Activated T-helper 2 cell treated with anti-CD3 and anti-CD28 coated beads, Interferon-gamma antibody, Interleukin-2, Interleukin-4, amounts not matched to agents 10 μg/mL and 5 μg/mL and 100 μg/mL, durations not matched to agents 14 hours and 24 hours and 36 hours (primary cell): ENCODE measurements at places on chromosomes 4 and X.

DNA sequence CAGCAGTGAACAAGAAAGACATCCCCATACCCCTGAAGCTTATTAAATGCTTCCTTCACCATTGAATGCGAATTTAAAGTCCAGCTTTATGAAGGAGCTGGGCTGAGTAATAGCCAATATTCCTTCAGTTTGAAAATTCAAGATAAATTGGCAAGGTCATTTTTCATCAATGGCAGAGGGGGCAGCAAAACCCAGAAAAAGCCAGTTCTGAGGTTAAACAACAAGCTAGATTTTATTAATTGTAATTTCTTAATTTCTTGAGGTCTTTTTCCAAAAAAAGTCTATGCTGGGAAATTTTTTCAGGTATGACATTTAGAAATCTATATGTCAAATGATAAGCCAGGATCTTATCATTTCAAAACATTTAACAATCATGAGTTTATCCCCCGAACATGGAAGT is 808.9 kb downstream of the RPA4 start:
- no peak for DNase-seq

DNA sequence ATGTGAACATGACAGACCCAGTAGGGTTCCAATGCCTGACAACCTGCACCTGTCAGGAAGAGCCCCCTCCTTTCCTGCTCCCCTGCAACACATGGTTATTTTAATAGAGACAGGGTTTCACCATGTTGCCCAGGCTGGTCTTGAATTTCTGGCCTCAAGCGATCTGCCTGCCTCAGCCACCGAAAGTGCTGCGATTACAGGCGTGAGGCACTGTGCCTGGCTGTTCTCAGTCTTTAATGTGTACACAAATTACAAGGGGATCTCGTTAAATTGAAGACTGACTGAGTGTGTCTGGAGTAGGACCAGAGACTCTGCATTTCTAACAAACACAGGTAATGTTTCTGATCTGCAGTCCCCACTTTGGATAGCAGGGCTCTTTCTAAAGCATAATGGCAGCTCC is 55.4 kb downstream of the NPNT start:
- DNase-seq, result no peak

DNA sequence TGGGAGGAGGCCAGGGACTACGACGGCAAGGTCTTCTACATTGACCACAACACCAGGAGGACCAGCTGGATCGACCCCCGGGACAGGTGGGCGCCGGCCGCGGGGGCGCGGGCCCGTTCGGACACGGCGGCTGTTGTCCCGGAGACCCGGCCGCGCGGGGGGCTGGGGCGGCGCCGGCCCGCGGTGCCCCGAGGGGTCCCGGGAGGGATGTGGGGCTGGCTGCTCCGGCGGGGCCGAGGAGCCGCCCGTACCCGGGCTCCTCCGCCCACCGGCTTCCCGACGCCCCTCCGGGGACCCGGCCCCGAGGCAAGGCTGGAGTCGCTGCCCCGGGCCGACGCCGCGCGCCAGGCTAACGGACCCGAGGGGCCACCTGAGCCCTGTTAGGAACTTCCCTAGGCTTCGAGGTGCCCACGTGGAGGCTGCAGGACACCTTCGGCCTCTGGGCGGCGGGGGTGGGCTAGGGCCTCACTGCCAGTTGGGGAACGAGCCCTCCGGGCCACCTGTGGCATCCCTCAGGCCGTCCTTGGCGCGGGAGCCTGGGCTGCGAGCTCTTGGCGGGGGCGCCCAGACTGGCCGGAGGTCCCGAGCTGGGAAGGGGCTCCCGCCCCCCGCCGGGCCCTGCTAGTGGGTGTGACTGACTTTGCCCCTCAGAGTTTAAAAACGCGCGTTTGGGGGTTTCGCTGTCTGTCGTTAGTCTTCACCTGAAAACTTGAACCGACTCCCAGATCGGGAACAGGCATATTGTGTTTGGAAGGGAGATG is 660 bp downstream of the WWC2 start:
- no peak for DNase-seq

DNA sequence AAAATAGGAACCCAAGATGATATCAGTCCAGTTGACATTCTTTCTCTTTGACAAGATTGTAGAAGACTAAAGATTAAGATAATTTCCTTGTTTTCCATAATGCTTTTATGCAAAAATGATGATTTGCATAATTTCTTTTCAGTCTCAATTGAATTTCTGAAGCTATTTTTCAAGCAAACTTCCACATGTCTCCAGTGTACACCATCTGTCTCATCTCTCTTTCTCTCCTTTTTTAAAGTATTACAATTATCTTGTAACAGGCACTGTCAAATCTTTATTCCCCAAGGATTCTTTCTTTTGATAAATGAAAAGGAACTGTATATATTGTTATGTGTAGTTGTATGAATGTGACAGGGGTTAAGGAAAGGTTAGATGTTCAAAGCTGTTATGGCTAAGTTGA is 7.9 kb upstream of the SH3RF1 start:
- no peak for DNase-seq

- no peak for DNase-seq
Measured at GRCh38 chr4:3372933-3373465, 68.8 kb upstream of the HGFAC start.

DNA sequence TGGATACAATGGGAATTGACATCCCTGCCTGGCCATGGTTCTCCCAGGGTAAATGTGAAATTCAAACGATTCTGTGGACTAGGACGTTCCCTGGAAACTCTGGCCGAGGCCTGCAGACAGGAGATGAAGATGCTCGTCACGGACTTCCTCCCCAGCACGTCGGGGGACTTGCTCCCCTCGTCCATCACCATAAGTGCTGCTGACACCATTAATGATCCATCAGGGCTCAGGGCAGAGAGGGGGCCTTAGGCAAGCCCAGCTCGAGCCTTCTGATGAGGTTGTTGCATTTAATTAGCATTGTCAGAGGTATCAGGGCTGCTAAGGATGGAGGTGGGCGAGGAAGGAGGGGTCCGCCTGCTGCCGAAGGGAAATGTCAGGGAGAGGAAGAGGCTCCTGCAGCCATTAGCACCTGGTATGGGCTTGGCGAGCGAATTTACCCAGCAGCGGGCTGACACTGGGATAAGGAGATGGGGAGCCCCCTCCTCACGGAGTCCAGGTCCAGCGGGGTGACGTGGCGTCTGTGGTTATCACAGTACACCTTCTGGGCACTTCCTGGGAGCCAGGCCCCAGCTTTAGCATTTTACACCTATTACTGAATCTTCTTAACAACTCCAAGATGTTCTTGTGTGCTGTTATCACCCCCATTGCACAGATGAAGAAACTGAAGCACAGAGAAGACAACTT is 83.1 kb downstream of the PPP2R2C start:
- DNase-seq, result no peak

DNA sequence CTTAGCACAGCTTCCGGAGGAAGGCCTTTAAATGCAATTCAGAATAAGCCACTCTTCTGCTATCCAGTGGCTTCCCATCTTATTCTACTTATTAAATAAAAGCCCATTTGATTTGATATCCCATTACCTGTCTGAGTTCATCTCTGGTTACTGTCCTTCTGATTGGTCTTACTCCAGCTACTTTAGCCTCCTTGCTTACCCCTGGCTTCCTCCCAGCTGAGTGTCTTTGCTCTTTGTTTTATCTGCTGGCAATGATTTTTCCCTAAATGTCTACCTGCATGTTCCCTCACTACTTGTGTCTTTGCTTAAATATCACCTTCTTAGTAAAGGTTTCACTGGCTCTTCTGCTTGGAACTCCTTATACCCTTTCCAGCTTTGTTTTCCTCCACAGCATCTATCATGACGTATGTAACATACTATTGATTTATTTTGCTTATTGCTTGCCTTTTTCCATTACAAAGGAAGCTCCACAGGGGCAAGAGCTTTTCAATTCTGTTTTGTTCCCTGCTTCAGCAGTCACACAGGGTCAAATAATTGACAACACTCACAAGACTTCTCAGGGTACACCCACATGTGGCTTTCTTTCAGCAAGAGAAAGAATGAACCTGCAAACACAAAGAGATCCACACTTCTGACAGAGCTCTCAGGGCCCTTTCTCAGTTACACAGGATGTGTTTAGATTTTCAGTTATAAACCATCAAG is 63.8 kb downstream of the TBC1D19 start:
- no peak for DNase-seq

DNA sequence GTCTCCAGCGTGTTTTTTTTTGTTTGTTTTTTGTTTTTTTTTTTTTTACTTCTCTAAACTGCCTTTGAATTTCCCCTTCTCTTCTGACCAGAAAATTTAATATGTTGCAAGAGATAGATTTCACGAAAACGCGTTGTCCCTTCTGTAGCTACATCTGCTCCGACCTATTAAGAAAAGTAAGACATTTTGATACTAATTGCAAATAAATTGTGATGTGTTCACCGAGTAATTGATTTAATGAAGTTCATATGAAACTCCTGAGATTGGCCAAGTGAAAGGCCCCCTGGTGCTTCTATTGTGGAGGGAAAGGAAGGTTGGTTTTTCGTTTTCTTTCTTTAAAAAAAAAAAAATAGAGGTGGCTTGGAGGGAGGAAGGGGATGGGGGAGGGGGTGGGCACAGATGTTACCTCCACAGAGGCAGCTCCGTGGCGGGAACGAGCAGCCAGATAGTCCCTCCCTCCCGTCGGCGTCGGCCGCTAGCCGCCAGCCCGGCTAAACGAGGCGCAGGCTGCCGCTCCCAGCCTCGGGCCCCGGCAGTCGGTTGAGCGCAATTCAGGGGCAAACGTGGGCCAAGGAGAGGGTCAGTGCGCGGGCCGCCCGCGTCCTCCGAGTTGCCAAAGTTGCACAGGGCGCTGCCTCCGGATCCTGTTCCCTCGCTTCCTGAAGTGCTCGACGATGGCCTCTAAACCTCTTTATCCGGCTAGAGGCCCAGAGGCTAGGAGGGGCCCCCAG is 139.1 kb upstream of the ZIC3 start:
- no peak for DNase-seq

DNA sequence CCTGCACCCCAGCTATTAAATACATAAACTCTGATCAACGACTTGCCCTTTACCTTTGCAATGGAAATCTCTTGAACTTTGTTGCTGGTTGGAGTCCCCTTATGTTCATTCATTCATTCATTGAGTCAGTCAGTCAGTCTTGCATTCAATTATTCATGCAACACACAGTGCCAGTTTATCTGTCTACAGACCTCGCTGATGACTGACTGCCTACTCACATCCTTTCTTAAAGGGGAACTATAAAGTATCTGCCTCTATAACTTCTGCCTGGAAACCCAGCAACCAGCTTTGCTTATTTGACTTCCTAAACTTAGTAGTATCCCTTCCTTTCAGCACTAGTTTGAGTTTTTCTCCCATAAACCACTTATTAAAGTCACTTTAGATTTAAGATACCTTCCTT is 620.8 kb upstream of the ADGRL3 start:
- DNase-seq, result no peak

DNA sequence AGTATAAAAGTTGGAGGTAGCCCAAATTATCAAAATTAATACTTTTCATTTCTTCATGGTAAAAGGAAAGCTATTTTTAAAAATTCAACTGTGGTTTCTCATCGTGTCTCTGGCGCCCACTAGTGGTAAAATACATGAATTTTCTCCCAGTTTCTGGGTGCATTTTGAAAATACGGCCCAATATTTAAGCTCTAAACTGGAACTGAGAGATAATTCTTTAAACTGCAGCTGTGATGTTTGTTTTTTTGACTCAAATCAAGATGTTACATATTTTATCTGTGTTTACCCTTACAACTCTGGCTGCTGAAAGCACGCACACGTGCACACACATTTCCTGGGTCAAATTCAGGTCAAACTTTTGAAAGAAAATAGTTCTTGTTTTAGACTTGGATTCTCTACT is 123.9 kb upstream of the ACSL4 start:
- DNase-seq, result no peak

DNA sequence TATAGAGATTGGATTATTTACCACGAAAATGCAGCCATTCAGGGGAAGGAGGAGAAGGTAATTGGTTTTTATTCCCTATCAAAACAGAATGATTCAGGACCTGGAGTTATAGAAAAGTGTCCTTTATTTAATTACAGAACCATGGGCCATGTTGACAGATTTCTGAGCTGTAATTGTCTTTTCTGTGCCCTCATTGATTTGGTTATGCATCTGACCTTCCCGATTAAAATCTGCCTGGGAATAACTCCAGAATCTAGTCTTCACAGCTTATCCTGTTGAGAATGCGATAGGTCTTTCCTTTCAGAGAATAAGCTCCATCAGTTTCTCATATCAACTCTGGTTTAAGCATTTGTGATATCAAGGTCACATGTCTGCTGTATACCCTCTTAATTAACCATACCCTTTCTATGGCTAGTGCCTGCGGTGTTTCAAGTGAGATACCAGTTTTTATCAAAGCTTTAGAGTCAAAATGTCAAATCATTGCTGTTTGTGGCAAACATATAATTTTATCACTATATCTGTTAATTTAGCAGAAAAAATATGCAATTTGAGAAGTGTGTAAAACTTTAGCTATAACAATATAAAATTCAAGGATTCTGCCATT is 37.2 kb upstream of the ANK2 start:
- DNase-seq, result no peak

DNA sequence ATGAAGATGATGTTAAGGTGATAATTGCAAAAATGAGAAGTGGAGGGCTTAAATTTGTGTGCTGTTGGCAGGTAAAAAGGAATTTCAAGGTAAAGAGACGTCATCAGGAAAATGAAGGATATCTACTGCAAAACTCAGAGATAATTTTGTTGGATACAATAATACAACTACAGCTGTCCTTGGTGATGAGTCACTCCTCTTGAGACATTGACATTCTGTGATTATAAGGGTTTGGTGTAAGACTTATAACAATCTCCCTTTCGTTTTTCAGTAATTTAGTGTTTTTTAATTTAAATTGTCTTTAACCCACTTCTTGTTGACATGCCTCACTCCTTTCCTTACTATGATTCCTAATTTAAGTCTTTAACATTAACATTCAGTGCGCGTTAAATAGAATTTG is 1074.1 kb upstream of the SLIT2 start:
- no peak for DNase-seq

DNA sequence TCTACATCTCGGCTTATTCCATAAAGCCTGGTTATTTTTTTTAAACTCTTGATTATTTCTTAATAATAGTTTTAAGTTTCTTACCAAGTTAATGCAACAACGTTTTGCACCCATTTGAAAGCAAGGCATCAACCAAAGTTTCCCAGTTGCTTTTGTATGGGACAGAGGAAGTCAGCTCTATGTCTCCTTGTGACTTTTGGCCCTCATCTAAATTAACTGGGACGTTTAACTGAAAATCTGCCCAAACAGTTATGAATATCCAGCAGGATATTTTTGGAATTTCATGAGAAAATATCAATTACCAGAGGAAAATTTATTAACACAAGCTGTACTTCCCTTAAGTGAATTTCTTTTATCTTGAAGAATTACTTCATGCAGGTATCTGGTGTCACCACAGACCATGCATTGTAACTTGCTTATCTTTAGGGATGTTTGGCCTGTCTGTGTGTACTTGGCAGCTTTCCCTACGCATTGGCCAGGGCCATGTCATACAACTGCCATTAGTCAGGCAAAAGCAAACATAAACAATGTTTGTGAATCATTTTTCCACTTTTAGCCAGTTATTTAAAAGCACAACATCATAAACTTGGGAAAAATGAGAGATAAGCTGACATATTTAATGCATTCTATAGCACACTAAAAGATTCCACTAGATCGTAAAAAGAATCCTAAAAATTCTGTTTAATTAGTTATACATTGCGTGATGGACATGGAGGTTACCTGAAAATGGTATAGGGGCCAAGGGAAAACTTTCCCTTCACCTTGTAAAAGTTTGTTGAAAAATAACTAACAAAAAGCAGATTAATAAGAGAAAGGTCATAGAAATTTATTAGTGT is 101.4 kb upstream of the PDE5A start:
- no peak for DNase-seq

- DNase-seq, result no peak
Measured at GRCh38 chr4:181272422-181272821, 970.8 kb upstream of the TENM3 start.

- DNase-seq, result no peak
Measured at GRCh38 chrX:99909946-99910345, 500.1 kb downstream of the PCDH19 start.
